Cerebellar nuclear complex (tissue), 1 donor: ENCODE measurements at places on chromosomes 13 and 19.

- DNase-seq, result no peak
Observed at GRCh38 chr13:65540175-65540574, 1690.0 kb downstream of the PCDH9 start.

DNA sequence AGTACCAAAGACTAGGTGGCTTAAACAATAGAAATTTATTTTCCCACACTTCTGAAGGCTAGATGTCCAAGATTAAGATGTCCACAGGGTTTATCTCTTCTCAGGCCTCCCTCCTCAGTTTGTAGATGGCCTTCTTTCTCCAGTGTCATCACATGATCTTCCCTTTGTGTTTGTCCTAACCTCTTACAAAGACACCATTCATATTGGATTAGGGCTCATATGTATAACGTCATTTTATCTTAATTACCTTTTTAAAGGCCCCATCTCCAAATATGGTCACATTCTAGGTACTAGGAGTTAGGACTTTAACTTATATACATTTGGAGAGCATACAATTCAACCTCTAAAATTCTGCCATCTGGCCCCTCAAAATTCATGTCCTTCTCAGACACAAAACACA, 34.3 kb downstream of the N4BP2L2 start:
- no peak for DNase-seq

DNA sequence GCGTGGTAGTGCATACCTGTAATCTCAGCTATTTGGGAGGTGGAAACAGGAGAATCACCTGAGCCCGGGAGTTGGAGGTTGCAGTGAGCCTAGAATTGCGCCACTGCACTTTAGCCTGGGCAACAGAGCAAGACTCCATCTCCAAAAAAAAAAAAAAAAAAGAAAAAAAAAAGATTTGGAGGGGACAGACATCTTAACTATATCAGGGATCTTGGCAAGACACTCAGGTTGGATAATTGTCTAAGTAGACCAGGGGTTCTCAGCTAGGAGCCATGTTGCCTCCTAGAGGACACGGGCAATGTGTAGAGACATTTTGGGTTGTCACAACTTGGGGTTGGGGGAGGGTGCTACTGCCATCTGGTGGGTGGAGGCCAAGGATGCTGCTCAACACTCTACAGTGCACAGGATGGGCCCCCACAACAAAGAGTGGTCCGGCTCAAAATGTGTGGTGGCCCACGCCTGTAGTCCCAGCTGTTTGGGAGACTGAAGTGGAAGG, 1.9 kb upstream of the ZNF580 start:
- DNase-seq, result no peak

- no peak for DNase-seq
Observed at GRCh38 chr19:55220525-55220924, 8.0 kb downstream of the TMEM86B start.

DNA sequence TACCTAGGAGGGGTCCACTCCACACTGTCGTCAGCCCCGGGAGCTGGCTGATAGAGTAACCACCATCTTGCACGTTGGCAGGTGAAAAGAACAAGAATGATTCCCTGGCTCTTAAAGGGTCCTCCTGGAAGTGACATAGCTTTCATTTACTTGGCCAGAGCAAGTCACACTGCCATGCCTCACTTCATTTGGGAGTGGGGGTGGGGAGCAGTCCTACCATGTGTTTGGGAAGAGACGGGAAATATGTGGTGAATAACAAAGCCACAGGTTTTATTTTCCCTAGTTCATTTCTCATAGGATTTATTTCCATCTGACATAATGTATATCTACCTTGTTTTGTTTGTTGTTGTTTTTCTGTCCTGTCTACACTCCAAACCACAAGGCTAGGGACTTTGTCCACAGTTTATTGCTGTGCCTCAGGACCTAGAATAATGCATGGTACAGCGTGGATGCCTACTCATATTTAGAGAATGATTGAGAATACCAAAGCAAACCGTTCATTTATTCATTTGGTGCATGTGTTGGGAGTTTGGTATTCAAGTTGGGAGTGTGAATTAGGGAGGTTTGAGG, 26.8 kb downstream of the UBAC2 start:
- no peak for DNase-seq

- DNase-seq, result no peak
Observed at GRCh38 chr13:42140494-42140893, 92.0 kb downstream of the DGKH start.
